ENCODE measurements at places on chromosomes 1 and 21.

- no peak for DNase-seq
Measured at GRCh38 chr1:119929643-119930315, 33.5 kb upstream of the ADAM30 start.

DNA sequence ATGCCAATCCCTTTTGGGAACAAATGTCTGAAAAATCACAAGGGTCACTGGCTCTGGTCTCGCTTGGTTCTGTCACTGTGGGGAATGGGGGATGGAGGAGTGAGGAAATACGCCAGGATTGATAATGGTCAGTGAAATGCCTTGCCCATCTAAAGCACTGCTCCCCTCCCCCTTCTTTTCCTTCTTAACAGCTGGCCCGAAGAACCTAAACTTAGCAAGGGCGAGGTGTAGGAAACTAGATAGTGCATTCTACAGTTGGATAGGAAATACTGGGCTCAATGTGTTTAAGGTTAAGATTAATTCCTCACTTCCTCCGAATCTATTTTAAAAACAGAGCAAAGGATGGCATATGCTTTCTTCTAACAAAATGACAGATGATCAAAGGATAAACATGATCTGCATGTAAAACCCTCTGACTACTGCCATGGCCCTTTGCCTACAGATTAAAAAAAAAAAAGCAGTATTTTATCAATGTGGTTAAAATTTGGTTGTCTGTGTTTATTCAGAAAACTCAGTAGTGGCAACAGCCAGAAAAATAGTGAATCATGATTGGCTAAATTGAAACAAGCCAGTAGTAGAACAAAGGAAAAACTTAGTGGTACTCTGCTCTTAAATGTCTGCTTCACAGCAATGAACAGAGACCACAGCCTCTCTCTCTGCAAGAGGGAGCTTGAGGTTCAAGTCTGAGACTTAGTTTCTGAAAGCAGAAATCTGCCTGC, 86.1 kb upstream of the VAV3 start:
- no peak for DNase-seq

DNA sequence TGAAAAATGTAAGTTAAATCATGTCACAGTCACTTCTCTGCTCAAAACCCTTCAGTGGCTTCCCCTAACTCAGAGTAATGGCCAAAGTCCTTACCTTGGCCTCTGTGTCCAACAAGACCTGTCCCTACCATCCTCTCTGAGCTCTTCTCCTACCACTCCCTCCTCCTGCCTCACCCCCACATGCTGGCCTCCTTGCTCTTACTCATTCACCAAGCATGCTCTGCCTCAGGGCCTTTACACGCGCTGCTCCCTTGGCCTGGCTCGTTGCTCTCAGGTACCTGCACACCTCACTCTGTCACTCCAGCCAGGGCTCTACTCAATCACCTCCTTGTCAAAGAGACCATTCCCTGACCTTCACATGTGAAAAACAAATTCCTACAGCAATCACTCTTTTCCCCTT, 54.2 kb downstream of the SEC16B start:
- DNase-seq, result no peak

- no peak for DNase-seq
Measured at GRCh38 chr21:45987121-45987711, 5.6 kb downstream of the COL6A1 start.

- no peak for DNase-seq
Measured at GRCh38 chr1:223748405-223748772, 36.0 kb downstream of the CAPN2 start.

GRCh38 chr1:25182629-25183028, 49.7 kb downstream of the SYF2 start:
- no peak for DNase-seq

- no peak for DNase-seq
Measured at GRCh38 chr1:17084787-17085186, 31.0 kb upstream of the SDHB start.

- DNase-seq, result no peak
Measured at GRCh38 chr1:66685670-66686069, 66.6 kb upstream of the DYNLT5 start.

DNA sequence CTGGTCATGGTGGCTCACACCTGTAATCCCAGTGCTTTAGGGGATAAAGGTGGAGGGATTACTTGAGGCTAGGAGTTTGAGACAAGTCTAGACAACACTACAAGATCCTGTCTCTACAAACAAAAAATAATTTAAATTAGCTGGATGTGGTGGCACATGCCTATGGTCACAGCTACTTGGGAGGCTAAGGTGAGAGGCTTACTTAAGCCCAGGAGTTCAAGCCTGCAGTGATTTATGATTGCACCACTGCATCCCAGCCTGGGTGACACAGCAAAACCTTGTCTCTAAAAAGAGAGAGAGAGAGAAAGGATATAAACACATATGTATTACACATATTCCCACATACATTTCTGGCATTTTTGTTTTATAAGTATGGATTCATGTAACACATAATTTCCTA, 325.2 kb downstream of the DUSP10 start:
- DNase-seq, result no peak

DNA sequence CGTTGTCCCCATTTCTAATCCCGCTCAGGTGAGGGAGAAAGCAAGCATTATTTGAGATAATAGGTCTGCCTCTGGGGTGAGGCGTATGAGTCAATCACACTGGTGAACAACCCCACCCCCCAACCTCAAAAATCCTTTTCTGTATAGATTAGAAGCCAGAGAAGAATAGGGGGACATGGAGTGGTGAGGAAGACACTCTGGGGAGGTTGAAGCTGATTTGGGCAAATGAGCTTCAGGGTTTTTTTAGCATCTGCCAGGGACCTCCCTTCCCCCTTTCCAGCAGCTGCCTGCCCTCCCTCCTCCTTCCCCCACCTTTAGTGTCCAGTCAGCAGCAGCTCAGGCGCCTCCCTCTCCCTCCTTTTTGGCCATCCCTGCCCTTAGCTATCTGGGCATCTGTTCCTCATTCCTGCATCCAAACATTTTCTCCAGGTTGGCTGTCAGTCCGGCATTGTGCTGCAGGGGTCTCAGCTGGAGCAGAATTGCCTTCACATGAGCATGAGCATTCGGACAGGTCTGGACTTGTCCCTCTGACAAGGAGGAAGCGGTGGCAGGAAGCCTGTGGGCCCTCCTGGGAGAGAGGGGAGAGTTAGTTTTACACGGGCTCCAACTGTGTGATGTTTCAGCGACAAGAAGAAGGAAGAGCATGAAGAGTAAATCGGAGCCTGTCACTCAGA, 30.8 kb upstream of the PTGFRN start:
- DNase-seq, result no peak

- DNase-seq, result no peak
Measured at GRCh38 chr21:28177124-28177523, 815.6 kb downstream of the LTN1 start.

DNA sequence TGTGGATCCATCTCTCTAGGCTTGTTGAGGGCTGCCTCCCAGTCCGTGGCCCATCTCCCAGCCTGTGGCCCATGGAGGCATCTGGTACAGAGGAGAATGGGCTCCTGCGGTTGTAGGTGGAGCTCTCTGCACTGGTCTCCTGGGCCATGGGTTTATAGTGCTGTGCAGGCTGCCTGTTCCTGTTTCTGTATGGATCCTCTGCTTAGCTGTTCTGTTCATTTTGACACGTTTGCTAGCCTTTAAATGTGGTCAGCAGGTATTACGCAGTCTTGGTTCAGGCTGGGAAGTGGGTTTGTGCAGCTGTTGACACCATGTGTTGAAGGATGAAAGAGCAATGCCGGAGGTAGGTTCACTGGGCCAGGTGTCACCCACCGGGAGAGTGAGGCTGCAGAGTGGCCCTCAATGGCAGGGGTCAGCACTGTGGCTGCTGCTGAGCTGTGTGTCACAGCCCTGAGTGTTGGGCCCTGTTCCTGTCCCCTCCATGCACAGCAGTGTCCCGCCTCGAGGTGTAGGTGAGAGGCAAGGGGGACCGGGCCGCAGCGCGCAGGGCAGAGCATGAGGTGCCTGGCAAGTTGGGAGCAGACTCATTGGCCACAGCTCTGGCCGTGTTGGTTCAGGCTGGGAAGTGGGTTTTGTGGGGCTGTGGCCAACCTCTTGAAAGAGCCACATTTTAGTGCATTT, 39.0 kb downstream of the SNAP47 start:
- DNase-seq, result no peak

GRCh38 chr1:44830900-44831304, 12.2 kb downstream of the PTCH2 start:
- no peak for DNase-seq

GRCh38 chr1:195019385-195019784, 1588.9 kb downstream of the KCNT2 start:
- no peak for DNase-seq

DNA sequence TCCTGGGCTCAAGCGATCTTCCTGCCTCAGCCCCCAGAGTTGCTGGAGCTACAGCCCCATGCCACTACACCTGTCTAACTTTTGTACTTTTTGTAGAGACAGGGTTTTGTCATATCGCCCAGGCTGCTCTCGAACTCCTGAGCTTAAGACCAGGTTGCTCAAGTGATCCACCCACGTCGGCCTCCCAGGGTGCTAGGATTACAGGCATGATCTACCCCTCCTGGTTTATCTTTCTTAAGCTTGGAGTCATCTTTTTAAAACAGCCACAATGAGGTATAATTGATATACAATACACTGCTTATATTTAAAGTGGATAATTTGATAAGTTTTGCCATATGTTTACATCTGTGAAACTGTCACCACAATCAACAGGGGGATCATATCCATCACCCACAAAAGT, 25.4 kb upstream of the WDR26 start:
- DNase-seq, result no peak

- DNase-seq, result no peak
Measured at GRCh38 chr1:168834225-168834872, 105.3 kb upstream of the DPT start.

DNA sequence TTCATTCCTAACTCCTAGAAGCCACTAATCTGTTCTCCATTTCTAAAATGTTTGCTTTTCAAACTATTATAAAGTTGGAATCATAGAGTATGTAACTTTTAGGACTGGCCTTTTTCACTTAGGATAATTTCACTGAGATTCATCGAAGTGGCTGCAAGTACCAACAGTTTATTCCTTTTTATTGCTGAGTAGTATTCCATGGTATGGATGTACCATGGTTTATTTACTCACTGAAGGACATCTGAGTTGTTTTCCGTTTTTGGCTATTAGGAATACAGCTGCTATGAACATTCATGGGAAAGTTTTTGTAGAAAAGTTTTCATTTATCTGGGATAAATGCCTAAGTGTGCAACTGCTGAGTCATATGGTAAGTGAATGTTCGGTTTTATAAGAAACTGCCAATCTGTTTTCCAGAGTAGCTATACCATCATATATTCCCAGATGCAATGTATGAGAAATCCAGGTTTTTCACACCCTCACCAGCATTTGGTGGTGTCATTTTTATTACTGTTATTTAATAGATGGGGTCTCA, 66.3 kb downstream of the SLC27A3 start:
- no peak for DNase-seq

GRCh38 chr1:10607228-10607627, 132.5 kb downstream of the PEX14 start:
- no peak for DNase-seq

GRCh38 chr1:196178083-196178635, 430.1 kb downstream of the KCNT2 start:
- no peak for DNase-seq

- no peak for DNase-seq
Measured at GRCh38 chr21:41767606-41768436, 969 bp upstream of the RIPK4 start.

- DNase-seq, result no peak
Measured at GRCh38 chr1:43549921-43550597, 19.4 kb downstream of the PTPRF start.

DNA sequence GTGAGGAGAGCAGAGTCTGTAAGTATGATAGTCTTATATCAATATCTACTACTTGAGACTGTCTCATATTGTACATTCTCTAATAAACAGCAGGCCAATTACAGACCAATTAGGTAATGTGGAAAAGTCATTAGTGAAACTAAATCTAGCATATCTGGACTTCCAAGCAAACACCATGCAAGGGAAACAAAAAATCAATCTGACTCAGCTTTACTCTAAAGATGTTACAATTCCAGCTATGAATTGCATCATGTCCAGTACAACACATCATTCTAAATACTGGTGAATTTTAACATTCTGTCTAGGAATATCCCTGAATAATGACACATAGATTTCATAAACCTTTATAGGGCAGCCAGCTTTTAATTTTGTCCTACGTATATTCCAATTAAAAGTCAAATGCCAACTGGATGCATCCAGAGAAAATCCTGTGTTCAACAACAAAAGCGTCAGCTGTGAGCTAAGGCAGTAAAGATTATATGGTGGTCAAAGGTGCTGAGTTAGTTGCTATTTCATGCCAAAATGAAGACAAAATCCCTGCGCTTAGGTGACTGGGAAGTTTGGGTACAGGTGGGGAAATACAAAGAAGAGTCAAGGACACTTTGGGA, 159.3 kb downstream of the TTLL7 start:
- no peak for DNase-seq

DNA sequence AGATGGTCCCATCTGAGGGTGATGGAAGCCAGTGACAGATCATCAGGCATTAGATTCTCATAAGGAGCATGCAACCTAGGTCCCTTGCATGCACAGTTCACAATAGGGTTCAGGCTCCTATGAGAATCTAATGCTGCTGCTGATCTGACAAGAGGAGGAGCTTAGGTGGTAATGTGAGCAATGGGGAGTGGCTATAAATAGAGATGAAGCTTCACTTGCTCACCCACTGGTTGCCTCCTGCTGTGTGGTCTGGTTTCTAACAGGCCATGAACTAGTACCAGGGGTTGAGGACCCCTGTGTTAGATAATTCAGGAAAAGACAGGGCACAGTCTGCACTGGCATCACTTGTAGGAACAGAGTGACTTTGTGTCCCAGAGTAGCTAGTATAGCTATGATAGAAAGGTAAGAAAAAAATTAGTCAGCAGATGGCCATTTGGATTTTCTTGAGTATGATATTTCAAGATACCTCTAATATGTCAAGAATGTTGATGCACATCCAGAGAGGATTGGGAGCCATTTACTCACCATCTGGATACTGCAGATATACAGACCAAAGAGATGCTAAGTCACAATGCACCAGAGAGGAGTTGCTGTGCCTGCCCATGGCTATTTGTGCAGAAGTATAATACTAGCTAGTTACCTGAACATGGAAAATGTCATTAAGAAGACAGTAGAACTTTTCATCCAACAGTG, 53.6 kb downstream of the ADCY10 start:
- DNase-seq, result no peak

DNA sequence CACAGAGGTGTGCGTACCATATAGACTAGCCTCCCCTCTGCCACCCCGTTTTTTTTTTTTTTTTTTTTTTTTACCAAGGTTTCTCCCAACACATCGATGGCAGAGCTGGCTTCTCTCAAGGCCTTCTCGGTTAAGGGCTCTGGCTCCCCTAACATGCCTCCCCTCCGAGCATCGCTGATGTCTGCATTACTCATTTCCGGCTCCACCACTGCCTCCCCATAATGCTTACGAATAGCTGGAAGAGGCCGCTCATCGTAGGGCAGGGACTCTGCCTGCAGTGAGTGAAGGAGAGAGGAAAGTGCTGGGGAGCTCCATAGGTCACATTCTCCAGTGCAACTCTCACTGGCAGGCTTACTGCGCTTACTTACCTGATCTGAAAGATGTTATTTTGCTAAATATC, 20.6 kb downstream of the CEP104 start:
- DNase-seq, result no peak

DNA sequence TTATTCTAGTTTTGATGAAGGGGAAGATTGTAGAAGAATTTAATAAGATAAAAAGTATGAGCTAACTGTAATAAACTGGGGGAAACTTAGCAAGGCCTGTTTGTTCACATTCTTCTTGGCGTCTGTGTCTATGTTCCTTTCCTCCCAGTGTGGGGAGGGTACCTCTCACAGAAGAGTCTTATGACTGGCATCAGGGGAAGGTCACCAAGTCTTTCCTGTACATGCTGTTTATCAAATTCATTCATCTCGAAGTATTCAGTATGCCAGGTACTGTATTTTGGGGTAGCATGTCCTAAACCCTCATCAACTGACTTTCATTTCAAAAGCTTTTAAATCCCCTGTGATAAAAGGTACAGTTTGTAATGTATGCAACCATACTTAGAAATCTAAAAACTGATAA, 78.4 kb downstream of the HS2ST1 start:
- DNase-seq, result no peak
